ENCODE measurements at places on chromosomes 4 and X.

GRCh38 chrX:34467437-34467836, 189.6 kb downstream of the TMEM47 start:
- no peak for DNase-seq

- no peak for DNase-seq
These were observed 2.3 kb downstream of the PLAC8 start for GRCh38 chr4:83112231-83112630.

DNA sequence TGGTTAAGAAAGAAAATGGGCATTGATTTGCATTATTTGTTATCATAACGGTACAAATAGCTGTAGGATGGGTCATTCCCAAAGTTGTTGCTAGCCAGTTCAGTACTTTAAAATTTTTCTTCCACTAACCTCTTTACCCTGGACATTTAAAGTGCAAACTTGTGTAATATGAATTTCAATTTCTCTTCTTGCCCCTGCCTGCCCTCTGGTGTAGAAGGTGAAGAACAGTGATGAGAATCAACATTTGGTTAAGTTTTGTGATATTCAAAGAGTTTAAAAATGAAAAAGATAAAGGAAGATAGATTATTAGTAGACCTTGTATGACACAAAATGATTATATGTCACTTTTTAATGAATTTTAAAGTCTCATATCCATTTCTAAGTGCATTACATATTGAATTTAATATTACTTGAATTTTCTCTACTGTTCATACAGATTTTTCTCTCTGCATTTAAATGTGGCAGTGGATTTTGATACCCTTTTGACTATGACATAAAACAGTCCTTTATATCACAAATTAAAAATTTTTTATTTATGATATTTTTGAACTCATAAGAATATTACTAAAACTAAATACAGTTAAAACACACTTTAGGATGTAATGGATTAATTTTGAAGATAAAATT, 337.7 kb downstream of the BMPR1B start:
- DNase-seq: no peak

- DNase-seq: no peak
These were observed 3.2 kb upstream of the ASMTL start for GRCh38 chrX:1455948-1456280.

GRCh38 chrX:115297189-115297588, 7.7 kb downstream of the LUZP4 start:
- no peak for DNase-seq

DNA sequence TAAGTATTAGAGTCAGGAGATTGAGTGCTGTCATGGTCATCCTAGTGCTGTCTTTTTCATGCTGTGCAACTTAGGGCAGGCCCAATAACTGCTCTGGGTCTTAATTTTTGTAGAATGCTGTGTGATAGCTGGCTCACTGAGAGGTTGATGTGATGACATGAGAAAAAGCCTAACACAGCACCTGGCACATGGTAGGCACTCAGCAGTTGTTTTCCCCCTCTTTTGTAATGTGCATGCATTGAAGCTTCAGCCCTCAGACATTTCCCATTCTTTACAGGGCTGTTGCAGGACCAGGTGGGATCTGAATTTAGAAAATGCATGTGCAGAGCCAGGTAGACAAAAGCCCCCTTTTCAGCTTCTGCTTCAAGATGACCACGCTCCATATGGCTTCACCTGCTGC, 44.1 kb upstream of the SOX3 start:
- DNase-seq: no peak

- DNase-seq: no peak
These were observed 12.9 kb upstream of the MAOA start for GRCh38 chrX:43643201-43643600.

- no peak for DNase-seq
These were observed 80.1 kb downstream of the HDAC8 start for GRCh38 chrX:72492499-72492898.

- DNase-seq: no peak
These were observed 70.1 kb downstream of the PJA1 start for GRCh38 chrX:69094977-69095669.

GRCh38 chr4:74534936-74535335, 90.0 kb downstream of the AREG start:
- no peak for DNase-seq

DNA sequence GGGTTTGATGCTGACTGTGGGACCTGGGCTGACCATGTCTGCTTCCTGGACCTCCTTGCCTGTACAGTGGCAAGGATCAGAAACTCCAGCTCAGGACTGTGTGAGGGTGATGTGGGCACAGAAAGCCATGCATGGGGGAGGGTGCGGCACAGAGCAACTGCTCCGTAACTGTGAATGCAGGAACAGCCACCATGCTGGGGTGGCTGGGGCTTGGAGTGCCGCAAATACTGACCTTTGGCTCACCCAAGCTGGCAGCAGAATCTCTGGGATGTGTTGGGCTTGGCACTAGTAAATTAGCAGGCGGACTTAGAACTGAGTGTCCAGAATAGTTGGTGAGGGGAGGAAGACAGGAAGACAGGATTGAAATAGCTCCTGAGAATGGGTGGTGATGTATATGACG, 52.0 kb downstream of the DRD5 start:
- DNase-seq: no peak

- DNase-seq: peak; percentile 39
These were observed at the start of gene ARSD for GRCh38 chrX:2928583-2929434. Gene ARSD (minus strand): TSS chrX:2929339. CDS start chrX:2929275, 64 bp downstream.

GRCh38 chrX:118974908-118975671, 672 bp downstream of the LONRF3 start:
- no peak for DNase-seq

GRCh38 chrX:117839544-117839943, 277.1 kb downstream of the KLHL13 start:
- DNase-seq: no peak

GRCh38 chr4:181264893-181265292, 978.3 kb upstream of the TENM3 start:
- DNase-seq: no peak

GRCh38 chr4:112591593-112591992, 45.1 kb downstream of the ZGRF1 start:
- no peak for DNase-seq

DNA sequence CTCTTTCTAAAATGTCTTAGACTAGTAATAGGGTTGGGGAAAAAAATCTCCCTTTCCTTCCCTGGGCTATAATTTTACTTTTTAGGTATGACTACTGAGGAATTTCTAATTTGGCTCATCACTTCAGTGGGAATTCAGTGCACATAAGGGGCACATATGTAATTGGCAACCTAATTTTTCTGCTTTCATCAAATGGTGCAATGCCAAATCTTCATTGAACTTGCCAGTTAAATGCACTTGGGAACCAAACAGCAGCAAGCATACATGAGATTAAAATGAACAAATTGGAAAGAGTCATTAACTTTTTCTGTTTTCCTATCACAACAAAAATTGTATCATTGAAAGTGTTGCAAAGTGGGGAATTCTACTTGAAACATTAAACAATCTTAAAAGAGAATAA, 2.9 kb upstream of the CCSER1 start:
- no peak for DNase-seq

DNA sequence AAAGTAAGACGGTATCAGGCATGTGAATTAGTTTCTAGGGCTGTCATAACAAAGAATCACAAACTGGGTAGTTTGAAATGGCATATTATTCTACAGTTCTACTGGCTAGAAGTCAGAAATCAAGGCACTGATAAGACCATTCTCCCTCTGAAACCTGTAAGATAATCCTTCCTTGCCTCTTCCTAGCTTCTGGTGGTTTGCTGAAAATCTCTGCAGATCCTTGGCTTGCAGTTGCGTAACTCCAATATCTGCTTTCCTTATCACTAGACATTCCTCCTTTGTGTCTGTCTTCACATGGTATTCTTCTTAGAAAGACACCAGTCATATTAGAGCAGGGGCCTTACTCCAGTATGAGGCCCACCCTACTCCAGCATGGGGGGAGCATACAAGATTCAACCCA, 19.6 kb upstream of the LCORL start:
- DNase-seq: no peak

GRCh38 chrX:69137371-69138117, 27.7 kb downstream of the PJA1 start:
- DNase-seq: no peak

- no peak for DNase-seq
These were observed 1289.6 kb upstream of the TENM3 start for GRCh38 chr4:180953572-180953971.

DNA sequence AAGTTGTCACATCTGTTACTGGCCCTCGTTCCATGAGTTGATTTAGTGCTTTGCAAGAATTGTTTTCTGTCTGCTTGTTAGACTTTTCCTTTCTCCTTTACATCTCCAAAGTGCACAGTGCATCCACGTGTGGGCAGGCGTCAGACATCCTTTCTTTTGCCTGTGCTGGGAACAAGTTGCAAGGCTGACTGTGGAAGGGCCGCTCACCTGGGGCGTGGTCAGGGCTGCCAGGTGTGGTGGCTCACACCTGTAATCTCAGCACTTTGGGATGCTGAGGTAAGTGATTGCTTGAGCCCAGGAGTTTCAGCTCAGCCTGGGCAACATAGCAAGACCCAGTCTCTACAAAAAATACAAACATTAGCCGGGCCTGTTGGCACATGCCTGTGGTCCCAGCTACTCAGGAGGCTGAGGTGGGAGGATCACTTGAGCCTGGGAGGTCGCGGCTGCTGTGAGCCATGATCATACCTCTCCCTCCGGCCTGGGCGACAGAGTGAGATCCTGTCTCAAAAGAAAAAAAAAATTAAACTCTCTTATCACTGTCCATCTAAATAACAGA, 46.2 kb downstream of the RGS12 start:
- DNase-seq: no peak

DNA sequence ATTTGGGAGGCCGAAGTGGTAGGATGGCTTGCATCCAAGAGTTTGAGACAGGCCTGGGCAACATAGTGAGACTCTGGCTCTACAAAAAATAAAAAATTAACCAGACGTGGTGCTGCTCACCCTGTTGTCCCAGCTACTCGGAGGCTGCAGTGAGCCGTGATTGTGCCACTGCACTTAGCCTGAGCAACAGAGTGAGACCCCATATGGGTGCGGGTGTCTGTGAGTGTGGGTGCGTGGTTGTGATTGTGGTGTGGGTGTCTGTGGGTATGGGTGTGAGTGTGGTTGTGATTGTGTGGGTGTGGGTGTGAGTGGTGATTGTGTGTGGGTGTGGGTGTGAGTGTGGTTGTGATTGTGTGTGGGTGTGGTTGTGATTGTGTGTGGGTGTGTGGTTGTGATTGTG, 114.6 kb downstream of the UBE2K start:
- DNase-seq: no peak

DNA sequence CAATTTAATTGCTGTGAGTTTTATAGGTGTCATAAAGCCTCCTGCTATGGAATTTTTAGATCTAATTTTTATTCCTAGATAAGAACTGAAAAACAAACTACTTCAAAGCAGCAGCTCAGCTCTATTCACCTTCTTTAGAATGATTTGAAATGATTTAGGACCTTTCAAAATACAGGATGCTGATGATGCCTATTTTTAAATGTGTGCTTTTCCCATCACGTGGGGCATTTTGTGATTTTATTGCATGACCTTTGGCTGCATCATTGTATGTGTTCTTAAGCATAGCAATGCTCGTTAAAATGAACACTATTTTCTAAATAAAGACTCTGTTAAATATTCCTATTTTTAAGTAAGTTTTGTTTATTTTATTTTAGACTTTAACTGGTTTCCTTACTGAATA, 537.3 kb downstream of the STPG2 start:
- DNase-seq: no peak

DNA sequence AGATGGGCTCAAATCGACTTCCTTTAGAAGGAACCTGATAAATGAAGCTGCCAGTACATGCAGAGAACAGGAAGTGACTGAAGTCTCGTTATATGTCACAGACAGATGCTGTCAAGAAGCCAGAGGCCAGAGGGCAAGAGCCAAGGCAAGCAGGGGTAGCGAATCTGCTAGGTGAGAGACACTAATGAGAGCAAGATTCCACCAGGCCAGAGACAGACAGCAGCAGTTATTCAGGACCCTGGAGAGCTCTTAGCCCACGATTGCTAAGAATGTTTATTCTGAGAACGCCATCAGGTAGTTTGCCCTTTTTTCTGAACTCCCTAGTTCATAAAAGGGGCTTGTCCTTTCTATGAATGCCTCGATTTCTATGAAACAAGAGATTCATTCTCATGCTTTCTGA, 73.7 kb downstream of the BEND2 start:
- DNase-seq: no peak

DNA sequence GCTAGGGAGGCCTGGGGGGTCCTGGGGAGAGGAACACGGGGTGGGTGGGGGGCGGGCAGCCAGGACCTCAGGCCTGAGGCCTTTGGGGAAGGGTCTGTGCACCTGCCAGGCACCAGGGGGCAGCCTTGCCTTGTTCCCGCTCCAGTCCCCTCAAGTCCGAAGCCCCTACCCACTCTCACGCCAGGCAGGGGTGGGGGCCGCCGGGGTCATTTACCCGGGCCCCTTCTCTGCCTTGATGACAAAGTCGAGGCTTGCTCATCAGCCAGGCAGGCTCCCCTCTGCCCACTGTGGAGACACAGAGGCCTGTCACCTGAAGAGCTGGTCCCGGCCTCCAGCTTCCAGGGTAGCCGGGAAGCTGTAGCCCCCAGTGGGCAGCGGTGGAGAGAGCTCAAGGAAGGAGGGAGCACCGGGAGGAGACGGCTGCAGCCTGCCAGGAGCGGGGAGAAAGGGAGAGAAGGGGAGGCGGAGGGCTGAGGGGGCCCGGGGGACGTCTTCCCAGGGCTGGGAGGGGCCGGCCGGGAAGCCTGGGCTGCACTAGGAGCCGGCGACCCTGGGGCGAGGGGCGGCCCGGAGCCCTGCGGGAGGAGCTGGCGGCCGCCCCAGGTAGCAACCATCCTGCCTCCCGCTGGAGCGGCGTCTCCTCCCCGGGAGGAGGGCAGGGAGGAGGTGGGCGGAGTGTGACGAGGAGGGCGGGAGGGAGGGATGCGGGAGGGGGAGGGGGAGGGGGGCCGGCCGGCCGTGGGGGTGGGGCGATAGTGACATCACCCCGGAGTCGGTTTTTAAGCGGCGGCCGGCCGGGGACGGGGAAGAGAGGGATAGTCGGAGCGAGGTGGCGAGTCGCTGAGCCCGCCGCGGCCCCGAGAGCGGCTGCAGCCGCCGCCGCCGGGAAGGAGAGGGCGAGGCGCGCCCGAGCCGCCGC, at the start of gene SLC6A8:
Gene SLC6A8 (plus strand): TSS at position 806 of the 919 bp plus-strand sequence. CDS start 649 bp downstream, outside the sequence.
- peak; percentile 76 for DNase-seq

DNA sequence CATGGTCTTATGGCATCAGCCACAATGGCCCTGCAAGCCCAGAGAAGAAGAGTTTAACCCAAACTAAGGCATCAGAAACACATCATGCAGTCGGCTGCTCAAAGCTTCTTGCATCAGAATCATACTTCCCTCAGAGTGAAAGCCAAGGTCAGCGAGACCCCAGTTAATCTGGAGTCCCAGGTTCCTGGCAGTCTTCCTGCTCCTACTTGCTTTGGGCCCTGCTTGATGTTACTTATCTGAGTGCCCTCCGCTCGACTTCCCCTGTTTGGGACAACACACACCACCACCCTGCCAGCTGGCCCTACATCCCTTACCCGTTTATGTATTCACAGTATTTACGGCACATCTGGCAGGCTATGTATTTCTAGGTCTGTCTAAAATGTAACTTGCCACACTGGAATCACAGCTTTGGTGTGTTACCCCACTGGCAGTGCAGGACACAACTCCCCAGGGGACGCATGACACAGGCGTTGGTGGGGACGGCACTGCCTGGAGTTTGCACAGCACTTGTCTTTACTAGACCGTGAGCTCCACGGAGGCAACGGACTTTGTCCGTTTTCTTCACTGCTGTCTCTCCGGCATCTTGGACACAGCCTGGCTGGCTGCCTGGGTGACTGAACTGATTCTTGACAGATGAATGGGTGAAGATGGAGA, 22.8 kb downstream of the CRMP1 start:
- no peak for DNase-seq

- no peak for DNase-seq
These were observed at the start of gene DCAF12L1 for GRCh38 chrX:126552313-126553022. Gene DCAF12L1 (minus strand): TSS chrX:126552814. CDS start chrX:126552608, 206 bp downstream.

- no peak for DNase-seq
These were observed 153.5 kb downstream of the SLC10A7 start for GRCh38 chr4:146368209-146368608.

All from anterior cingulate cortex (tissue), 58 donors.